Naive B cell (primary cell): ENCODE measurements at places on chromosomes 16 and 17.
A peak's percentile ranks its signal among the peaks of the same experiment; 100 is the strongest.

DNA sequence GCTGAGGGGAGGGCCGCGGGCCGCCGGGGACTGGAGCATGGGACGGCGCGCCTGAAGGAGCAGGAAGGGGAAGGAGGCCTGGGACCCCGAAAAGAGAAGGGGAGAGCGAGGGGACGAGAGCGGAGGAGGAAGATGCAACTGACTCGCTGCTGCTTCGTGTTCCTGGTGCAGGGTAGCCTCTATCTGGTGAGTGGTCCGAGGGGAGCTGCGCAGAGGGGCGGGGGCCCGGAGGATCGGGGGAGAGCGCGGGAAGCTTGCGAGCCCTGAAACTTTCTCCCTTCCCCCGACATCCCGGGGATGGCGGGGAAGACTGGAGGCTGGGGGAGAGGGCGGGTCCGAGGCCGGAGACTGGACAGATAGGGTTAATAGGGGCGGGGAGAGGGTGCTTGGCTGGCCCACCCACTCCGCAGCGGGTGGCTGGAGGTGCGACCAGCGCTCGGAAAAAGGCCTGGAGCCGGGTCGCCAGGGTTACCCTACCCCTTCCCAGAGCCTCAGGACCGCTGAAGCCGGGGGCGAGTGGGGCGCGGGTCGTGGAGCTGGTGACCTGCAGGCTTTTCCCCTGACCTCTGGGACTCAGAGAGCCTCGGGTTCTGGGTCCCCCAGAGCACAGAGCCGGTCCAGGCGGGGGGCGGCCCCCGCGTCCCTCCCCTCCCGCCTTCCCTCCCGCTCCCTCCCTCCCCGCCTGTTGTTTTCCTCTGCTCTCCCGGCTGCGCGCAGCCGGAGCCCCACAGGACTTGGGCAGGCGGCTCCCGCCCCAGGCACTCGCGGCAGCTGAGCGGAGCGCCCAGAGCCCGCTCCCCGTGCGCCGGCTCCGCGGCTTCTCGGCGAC lies 631 bp downstream of the NXPH3 start:
- no peak for DNase-seq
- H3K36me3 ChIP-seq: no peaks in the 10 kb centered on the region
- H3K4me1 ChIP-seq: peaks cover 13% of the 10 kb centered on the region

GRCh38 chr17:74379495-74380085 lies 12.3 kb downstream of the GPR142 start:
- H3K36me3 ChIP-seq: no peaks in the 10 kb centered on the region
- H3K4me1 ChIP-seq: no peaks in the 10 kb centered on the region
- peaks cover 45% of the 10 kb centered on the region for H3K27me3 ChIP-seq
- H3K4me3 ChIP-seq: no peak overlapping the region
- no peak overlapping the region for H3K27ac ChIP-seq

DNA sequence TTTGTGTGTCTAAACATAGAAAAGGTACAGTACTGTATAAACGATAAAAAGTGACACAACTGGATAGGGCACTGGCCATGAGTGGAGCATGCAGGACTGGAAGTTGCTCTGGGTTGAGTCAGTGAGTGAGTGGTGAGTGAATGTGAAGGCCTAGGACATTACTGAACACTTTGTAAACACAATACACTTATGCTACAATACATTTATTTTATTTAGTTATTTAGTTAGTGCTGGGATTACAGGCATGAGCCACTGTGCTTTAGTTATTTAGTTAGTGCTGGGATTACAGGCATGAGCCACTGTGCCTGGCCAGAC lies 4.6 kb downstream of the CFAP20 start:
- no peaks in the 10 kb centered on the region for H3K36me3 ChIP-seq
- no peaks in the 10 kb centered on the region for H3K27me3 ChIP-seq
- no peak overlapping the region for H3K4me3 ChIP-seq

DNA sequence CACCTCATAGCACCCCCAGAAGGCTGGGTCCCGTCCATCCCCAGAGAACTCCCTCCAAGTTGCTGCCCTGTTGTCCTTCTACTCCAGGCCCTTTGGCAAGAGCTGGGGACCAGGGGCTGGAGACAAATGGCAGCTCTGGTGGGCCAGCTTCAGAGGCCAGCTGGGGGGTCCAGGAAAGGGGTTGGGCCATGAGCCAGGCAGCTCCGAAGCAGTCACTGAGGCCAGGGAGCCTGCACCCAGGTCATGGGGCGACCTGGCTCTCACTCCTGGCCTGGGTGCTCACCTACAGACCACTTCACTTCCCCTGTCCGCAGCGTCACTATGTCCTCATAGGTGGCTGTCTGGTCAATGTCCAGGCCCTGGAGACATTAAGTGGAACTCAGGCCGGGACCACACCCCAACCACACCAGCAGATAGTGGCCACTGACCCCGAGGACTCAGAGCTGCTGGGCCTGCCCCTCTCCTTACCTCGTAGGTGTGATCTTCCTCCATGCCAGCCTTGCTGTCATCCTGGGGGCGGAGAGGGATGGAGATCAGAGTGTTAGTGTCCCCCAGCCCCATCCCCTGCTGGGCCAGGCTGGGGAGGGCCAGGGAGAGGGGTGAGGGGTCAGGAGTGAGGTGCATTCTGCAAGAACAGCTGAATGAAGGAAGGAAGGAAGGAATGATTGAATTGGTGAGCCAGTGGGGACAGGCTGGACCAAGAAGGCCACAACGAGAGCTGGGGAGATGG lies 3.0 kb downstream of the CD79B start:
- peak overlapping the region; percentile 74 for H3K27ac ChIP-seq
- no peak for DNase-seq
- H3K4me1 ChIP-seq: peaks cover 43% of the 10 kb centered on the region
- H3K4me3 ChIP-seq: peak overlapping the region; percentile 100
- peaks cover 6% of the 10 kb centered on the region for H3K36me3 ChIP-seq

DNA sequence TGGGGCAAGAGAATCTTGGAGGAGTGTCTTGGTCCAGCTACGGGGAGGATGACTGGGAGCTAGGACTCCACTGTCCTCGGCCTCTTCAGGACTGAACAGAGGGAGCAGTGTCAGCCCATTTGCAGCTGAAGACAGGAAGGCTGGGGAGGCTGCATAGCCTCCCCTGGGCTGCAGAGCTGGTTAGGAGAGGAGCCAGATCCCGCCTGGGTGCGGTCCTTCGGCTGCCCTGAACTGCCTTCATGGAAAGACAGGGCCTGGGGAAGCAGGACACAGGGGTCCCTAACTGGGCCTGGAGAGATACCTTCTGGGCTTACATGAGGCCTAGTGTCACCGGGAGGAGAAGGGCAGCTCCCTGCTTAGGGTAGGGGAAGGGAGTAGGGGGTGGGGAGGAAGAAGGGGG lies 26.6 kb downstream of the UNC13D start:
- no peaks in the 10 kb centered on the region for H3K36me3 ChIP-seq
- H3K4me3 ChIP-seq: no peak overlapping the region
- H3K27ac ChIP-seq: no peak overlapping the region

GRCh38 chr17:40099619-40100418 lies 570 bp downstream of the NR1D1 start:
- peaks cover 12% of the 10 kb centered on the region for H3K36me3 ChIP-seq
- H3K27ac ChIP-seq: peak overlapping the region; percentile 96
- peak overlapping the region; percentile 99 for H3K4me3 ChIP-seq
- H3K27me3 ChIP-seq: no peaks in the 10 kb centered on the region
- H3K4me1 ChIP-seq: peaks cover 83% of the 10 kb centered on the region

- no peak overlapping the region for H3K4me3 ChIP-seq
- H3K36me3 ChIP-seq: peaks cover 5% of the 10 kb centered on the region
- no peaks in the 10 kb centered on the region for H3K27me3 ChIP-seq
- peaks cover 8% of the 10 kb centered on the region for H3K4me1 ChIP-seq
- peak overlapping the region; percentile 56 for H3K27ac ChIP-seq
- no peak for DNase-seq
Measured at GRCh38 chr17:1347589-1348323, 52.3 kb downstream of the YWHAE start.

DNA sequence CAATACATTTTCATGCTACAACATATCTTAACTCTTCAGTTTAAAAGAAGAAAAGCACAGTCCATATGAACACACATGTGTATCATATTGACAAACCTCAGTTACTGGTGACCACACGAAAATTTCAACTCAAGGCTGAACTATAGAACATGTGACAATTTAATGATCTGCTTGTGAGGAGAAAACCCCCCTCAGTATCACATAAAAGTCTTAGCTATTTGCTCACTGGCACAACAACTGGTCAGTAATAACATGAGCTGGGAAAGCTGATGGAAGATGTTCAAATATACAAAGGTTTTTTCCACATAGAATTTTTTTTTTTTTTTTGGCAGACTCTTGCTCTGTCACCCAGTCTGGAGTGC lies 19.5 kb downstream of the ZNF652 start:
- DNase-seq: no peak
- peak overlapping the region; percentile 65 for H3K4me3 ChIP-seq
- H3K27me3 ChIP-seq: no peaks in the 10 kb centered on the region
- peaks cover 34% of the 10 kb centered on the region for H3K4me1 ChIP-seq
- peak overlapping the region; percentile 93 for H3K27ac ChIP-seq

DNA sequence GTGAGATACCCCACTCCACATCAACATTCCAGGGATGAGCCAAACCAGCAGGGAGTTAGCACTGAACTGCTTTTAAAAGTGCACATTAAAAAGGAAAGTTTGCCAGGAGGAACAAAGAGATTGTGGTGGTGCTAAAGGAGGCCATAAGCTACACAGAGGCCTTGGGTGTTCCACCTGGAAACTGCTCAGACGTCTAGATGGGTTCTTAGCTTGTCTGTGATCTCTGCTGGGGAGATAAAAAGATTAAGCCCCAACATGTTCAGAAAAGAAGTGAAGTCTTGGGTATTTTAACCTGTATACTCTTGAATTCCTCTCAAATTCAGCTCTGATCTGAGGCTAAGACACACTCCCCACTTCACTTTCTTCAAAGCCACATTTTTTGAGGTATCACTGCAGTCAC lies 10.4 kb downstream of the HAS3 start:
- H3K36me3 ChIP-seq: peaks cover 9% of the 10 kb centered on the region
- DNase-seq: no peak
- no peak overlapping the region for H3K4me3 ChIP-seq

- H3K36me3 ChIP-seq: no peaks in the 10 kb centered on the region
- peak overlapping the region; percentile 2 for H3K27ac ChIP-seq
Measured at GRCh38 chr17:76866774-76867577, 1.2 kb upstream of the MGAT5B start.

- no peaks in the 10 kb centered on the region for H3K36me3 ChIP-seq
- H3K27ac ChIP-seq: no peak overlapping the region
- peaks cover 8% of the 10 kb centered on the region for H3K4me1 ChIP-seq
- DNase-seq: no peak
- no peak overlapping the region for H3K4me3 ChIP-seq
Measured at GRCh38 chr17:79315358-79316105, 240.9 kb downstream of the ENGASE start.

DNA sequence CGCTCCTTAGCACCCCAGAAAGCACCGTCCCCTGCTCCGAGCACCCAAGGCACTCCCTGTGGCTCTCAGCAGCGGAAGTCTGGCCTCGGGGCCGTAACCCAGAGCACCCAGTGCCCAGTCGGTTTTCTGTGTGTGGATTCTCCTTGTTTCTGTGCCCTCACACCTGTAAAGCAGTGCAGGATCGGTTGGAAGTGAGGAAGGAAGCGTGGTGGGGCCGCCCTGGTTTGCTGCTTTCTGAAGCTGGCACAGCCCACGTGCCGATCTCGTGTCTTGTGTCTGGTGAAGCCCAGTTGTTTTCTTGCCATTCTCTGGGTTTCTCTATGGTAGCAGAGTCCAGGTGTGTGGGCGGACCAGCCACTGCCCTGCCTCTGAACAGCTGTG lies 3.7 kb downstream of the ACSF3 start:
- peak overlapping the region; percentile 93 for H3K27ac ChIP-seq
- DNase-seq: no peak
- peaks cover 5% of the 10 kb centered on the region for H3K36me3 ChIP-seq
- H3K4me3 ChIP-seq: peak overlapping the region; percentile 77

DNA sequence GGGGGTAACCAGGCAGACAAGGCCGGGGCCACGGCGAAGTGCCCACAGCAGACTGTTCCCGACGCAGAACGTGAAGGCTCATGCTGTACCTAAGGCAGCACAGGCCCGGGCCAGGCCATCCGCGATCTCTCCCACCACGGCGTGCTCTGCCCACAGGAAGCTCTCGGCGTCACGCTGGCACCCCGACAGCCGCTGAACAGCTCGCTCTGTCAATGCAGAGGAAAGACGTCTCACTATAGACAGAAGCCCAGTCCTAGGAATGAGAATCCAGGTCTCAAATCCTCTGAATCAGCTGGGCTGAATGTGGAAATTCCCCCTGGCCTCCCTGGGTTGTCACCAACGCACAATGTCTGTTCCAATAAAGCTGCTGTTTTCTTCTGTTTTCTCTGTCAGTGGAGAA lies 21.4 kb downstream of the SERPINF1 start:
- H3K27me3 ChIP-seq: no peaks in the 10 kb centered on the region
- H3K27ac ChIP-seq: peak overlapping the region; percentile 97
- no peak for DNase-seq
- H3K4me1 ChIP-seq: peaks cover 36% of the 10 kb centered on the region
- peak overlapping the region; percentile 81 for H3K4me3 ChIP-seq

DNA sequence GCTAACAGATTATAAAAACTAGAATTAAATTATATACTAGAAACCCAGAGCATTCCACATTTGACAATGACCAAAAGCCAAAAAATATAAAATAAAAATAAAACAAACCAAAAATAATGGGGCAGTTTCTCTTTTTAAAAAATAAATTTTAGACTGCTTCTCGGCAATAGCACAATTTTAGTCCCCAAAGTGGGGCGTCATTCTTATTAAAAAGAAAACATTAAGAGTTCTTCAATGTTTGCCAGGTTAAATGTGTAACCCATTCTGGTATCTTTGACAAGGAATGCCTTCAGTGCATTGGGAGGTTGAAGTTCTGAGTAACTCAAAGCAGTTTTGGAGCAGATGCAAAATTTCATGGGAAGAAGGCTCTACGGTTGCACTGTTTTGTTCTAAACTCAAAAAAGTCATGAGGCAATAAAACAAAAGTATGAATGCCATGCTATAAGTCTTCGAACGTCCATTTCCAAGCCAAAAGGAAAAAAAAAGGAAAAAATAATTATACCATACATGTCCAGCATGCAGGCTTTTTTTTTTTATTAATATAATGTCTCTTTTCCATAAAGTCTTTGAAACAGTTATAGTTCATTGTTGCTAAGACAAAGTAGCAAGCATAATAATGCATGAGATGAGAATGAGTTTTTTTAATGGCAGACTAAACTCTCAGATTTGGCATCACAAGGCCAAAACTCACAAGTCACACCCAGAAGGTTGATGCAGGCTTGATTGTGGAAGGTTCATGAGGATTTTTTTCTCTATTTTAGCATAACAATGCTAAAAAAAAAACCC lies 3.1 kb downstream of the MAF start:
- H3K36me3 ChIP-seq: no peaks in the 10 kb centered on the region
- DNase-seq: no peak
- H3K4me1 ChIP-seq: peaks cover 22% of the 10 kb centered on the region
- H3K27me3 ChIP-seq: peaks cover 66% of the 10 kb centered on the region
- no peak overlapping the region for H3K27ac ChIP-seq

GRCh38 chr17:76869496-76870376 lies 1.5 kb downstream of the MGAT5B start:
- no peak overlapping the region for H3K27ac ChIP-seq
- H3K36me3 ChIP-seq: no peaks in the 10 kb centered on the region
- H3K4me3 ChIP-seq: no peak overlapping the region
- H3K27me3 ChIP-seq: peaks cover 17% of the 10 kb centered on the region
- H3K4me1 ChIP-seq: peaks cover 4% of the 10 kb centered on the region
- DNase-seq: no peak
